Peyer's patch (tissue), 4 donors: ENCODE measurements at places on chromosomes 13 and 19. TPM values are rescaled to one million over a fixed set of nuclear protein-coding genes. Genes with fewer than 3 reads are reported as not detected.

Gene APOC4
- total RNA-seq, result not detected

Gene EBPL
- 6.7 TPM for total RNA-seq

Gene PSG4
- total RNA-seq, result not detected

Gene ZNF526
- 12.2 TPM for total RNA-seq

Gene DAND5
- not detected for total RNA-seq

Gene PEX11G
- 10.3 TPM for total RNA-seq

Gene PEG3
- total RNA-seq, result 0.53 TPM

Gene DZIP1
- total RNA-seq, result 5.1 TPM

Gene COX6B2
- not detected for total RNA-seq

- no peak for DNase-seq
Measured at GRCh38 chr13:28494778-28495537, at the start of gene FLT1. TSS of gene FLT1 (minus strand) at chr13:28495128. CDS start at chr13:28494843, 285 bp downstream.

GRCh38 chr19:49362048-49362928 is at the start of gene TEAD2:
TSS of gene TEAD2 (minus strand) at chr19:49362416. CDS start at chr19:49360075, 2,341 bp downstream.
- DNase-seq, result peak; percentile 27

DNA sequence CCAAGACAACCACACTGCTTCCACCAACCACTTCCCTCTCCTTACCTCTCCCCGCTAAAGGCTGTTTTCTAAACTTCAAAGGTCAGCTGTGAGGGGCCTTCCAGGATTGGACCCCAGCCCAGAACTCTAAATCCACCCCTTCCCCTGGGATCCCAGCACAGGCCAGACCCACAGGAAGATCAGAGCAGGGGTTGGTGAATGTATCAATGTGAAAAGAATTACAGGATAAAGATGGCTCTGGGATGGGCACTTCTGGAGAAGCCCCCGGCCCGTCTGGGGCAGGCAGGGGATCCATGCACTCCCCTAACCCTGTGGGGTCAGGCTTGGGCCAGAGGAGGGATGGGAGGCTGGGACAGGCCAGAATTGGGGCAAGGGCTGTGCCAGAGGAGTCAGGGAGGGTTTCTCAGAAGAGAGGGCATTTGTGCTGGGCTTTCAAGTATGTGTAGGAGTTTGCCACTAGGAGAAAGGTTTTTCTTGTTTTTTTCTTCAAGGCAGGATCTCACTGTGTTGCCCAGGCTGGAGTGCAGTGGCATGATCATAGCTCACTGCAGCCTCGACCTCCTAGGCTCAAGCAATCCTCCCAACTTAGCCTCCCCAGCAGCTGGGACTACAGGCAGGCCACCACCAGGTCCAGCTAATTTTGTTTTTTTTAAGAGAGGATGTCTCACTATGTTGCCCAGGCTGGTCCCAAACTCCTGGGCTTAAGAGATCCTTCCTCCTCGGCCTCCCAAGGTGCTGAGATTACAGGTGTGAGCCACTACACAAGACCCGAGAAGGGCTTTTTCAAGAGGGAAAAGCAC is 1.0 kb upstream of the MEF2B start:
- no peak for DNase-seq

DNA sequence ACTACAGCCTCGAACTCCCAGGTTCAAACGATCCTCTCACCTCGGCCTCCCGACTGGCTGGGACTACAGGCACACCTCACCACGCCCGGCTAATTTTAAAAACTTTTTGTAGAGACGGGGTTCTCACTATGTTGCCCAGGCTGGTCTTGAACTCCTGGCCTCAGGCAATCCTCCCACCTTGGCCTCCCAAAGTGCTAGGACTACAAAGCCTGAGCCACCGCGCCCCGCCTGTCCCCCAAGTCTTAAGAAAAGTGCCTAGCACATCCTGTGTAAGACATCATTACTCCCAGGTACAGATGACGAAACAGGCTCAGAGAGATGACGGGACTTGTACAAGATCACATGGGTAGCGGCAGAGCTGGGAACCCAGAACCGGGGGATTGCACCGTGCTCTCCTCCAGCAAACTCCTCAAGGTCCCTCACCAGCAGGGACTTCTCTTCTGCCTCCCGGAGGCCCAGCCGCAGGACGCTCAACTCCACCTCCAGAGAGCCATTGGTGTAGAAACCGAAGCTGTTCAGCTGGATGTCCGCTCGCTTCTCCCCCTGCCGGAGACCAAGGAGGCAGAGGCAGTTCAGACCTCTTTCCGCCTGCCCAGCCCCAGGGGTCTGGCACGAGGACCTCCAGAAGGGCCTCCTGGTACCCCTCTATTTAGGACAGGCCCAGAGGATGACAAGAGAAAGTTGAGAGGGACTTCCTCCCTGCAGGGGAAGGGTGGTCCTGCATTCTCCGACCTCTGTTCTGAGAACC is 1.0 kb downstream of the GPR108 start:
- peak; percentile 83 for DNase-seq

GRCh38 chr13:109785141-109785891 is 1.1 kb downstream of the IRS2 start:
- no peak for DNase-seq

GRCh38 chr13:70375718-70376117 is 267.5 kb upstream of the KLHL1 start:
- no peak for DNase-seq

GRCh38 chr19:13882836-13883235 is 5.9 kb downstream of the NANOS3 start:
- no peak for DNase-seq

DNA sequence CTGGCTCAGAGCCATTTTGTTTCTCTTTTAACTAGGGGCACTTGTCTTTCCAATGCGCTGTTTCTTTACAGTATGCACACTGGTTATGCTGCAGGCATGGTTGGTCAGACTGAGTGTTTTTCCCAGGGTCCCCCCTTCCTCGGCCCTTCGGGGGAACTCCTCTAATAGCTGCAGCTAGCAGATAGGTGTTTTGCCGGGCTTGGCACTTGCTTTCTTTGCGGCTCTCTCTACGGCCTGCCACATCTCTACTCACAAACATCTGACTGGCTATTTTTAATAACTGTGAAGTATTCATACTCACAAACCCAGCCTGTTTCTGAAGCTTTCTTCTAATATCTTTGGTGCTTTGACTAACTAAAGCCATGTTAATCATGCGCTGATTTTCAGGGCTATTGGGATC is 89.4 kb downstream of the SLC25A15 start:
- DNase-seq, result no peak

GRCh38 chr19:42018503-42019193 is 24.6 kb upstream of the ATP1A3 start:
- no peak for DNase-seq

DNA sequence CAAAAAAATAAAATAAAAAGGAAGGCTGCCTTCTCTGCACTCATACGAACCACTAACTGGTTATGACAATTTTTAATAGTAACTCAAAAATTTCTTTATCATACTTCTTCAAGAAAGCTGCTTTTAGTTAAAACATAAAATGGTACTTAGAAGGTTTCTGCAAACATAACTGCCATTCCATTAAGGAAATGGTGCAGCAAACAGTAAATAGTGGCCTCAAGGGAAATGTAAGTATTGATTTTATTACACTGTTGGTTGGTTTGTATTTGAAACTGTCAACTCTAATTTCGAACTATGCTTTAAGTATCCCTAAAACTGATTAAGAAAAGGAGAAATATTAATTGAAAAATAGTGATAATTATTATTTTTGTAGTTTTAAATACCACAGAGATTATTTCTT is 278.0 kb downstream of the DACH1 start:
- no peak for DNase-seq

DNA sequence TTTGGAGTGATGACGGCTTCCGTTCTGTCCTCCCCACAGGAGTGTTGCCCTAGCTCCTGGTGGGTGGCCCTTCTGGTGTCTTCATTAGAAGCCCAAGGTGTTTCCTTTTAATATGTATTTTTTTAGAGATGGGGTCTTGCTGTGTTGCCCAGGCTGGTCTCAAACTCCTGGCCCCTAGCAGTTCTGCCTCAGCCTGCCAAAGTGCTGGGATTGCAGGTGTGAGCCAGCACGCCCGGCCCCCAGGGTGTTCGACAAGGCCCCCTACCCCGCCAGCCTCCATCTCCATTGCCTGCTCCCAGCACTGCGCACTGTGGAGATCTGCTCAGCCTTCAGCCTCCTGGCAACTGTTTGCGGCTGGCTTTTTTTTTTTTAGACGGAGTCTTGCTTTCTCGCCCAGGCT is 31.2 kb downstream of the BTBD2 start:
- no peak for DNase-seq

DNA sequence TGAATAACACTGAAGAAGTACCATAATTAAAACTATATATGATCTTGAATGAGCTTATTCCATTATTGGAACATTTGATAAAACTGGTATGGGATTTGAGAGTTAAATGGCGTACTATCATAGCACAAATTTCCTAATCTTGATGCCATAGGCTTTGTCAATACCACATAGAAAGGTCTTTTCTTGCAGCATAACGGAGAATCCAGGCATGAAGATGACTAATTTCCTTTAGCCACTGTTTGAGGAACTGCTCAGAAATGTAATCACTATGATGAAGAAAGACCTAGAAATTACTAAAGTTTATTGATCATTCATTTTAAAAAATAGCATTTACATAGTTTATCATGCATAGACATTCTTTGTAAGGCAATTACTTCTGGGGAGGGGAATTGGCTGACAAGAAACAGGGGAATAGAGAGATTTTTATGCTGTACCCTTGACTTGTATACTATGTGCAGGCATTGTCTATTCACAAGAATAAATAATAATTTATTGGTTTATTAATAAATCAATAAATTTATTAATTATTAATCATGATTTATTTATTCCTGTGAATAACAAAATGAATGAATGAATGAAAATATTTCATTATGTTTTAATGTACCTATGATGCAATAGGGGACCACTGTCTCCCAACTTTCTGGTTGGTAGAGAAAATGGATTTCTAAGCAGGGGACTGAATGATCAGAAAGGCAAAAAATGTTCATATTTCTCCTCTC is 2676.6 kb downstream of the PCDH9 start:
- no peak for DNase-seq

DNA sequence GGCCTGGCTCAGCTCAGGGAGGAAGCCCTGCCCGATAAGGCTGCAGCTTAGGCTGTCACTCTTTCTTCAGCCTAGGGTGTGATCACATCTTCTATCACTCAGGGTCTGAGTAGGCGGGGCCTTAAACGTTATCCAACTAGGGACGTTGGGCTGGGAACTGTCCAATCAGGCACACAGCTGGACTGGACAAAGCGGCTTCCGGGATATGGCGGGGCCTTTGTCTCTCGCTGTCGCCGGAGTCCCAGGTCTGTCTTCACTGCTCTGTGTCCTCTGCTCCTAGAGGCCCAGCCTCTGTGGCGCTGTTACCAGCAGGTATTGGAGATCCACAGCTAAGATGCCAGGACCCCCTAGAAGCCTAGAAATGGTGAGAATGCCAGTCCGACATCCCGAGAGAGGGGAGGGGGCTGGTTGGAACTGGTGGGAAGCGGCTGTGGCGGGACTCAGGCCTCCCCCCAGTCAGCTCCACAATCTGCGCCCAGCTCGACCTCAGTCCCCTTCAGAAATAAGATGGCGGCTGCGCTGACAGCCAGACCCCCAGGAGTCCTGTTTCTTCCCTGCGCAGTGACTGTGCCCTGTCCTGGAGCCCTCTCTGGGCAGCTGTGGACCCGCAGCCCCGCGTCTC is at the start of gene ZNF254:
Gene ZNF254 (plus strand): TSS at position 214 of the 622 bp plus-strand sequence. CDS start 121 bp downstream, at position 335.
- peak; percentile 76 for DNase-seq

- DNase-seq, result no peak
Measured at GRCh38 chr13:44050450-44051063, 170.9 kb downstream of the LACC1 start.

GRCh38 chr13:45936621-45937020 is 85.1 kb upstream of the SIAH3 start:
- no peak for DNase-seq

DNA sequence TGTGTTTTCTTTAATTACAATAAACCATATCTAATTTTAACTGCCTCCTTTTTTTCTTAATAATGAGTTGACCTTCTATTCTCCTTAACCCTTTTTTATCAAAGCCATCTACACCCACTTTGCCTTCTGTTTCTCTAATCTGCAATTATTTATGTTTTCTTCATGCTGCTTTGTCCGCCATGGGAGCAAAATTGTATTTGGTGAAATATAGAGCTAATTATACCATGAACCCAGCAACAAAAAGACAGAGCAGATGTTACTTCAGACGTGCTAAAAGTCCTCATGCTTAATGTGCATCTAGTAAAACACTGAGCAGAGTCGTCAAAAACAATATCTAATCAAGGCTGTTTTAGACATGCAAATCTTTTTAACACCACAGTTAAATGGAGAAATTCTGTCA is 264.7 kb downstream of the DACH1 start:
- DNase-seq, result no peak

- DNase-seq, result no peak
Measured at GRCh38 chr13:25446261-25446660, 74.5 kb downstream of the ATP8A2 start.

DNA sequence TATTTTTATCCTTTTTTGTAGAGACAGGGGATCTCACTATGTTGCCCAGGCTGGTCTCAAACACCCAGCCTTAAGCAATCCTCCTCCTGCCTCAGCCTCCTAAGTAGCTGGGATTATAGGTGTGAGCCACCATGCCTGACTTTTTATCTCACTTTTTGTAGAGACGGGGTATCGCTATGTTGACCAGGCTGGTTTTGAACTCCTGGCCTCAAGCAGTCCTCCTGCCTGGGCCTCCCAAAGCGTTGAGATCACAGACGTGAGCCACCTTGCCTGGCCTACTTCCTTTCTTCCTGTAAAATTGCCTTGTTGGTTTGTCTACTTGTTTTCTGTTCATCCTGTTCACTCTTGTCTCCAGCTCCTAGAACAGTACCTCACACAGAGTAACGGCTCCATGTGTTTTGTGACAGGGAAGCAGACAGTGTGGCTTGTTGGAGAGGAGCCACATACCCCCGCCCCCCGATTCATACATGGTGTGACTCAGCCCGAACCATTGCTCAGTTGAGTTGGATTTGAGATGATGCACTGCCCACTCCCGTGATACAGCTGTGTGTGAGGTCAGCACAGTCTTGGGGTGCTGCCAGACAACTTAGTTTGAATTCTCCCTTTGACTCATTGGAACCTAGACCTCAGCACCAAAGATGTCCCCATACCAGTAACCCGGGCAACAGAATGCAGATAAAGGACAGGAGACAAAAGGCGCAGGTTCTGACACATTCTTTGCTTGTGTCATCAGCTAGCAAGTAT is 34.2 kb downstream of the GPR42 start:
- DNase-seq, result no peak

DNA sequence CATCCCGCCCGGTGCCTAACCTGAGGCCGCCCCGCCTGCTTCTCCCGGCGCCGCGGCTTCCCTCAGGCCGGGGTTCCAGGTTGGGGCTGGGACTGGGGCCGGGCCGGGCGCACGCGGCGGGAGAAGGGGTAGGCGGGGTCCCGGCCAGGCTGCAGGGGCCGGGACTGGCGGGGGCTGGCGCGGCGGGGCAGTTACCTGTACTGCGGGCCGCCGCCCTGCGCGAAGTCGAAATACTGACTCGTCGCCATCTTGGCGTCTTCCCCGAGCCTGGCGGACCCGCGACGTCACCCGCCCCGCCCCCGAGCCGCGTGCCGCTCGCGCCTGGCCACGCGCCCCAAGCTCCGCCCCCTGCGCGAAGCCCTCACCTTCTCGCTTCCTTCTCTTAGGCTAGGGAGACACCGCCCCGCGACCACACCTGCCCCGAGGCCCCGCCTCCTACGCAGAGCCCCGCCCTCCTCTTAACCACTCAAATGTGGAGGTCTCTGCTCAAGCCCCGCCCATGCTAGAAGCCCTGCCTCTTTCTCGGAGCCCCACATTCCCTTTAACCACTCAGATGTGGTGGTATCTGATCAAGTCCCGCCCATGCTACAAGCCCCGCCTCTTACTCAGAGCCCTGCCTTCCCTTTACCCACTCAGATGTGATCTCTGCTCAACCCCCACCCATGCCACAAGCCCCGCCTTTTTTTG is at the start of gene ZFR2:
Gene ZFR2 (minus strand): TSS at position 269 of the 687 bp plus-strand sequence. CDS start 21 bp downstream, at position 248.
- no peak for DNase-seq

GRCh38 chr13:38785042-38785441 is 98.2 kb downstream of the FREM2 start:
- no peak for DNase-seq

- peak; percentile 44 for DNase-seq
Measured at GRCh38 chr19:16328824-16329482, 4.3 kb downstream of the KLF2 start.
